Globus pallidus (tissue), 1 donor: ENCODE measurements at places on chromosomes 3 and 15.

- DNase-seq: no peak
Measured at GRCh38 chr15:89747708-89748682, 3.1 kb downstream of the MESP1 start.

- DNase-seq: peak; percentile 54
Measured at GRCh38 chr3:116443191-116443661, 2.1 kb downstream of the LSAMP start.

GRCh38 chr15:69703532-69704187, 251.0 kb downstream of the RPLP1 start:
- no peak for DNase-seq

GRCh38 chr15:91104111-91104510, 4.1 kb downstream of the SV2B start:
- DNase-seq: peak; percentile 82

DNA sequence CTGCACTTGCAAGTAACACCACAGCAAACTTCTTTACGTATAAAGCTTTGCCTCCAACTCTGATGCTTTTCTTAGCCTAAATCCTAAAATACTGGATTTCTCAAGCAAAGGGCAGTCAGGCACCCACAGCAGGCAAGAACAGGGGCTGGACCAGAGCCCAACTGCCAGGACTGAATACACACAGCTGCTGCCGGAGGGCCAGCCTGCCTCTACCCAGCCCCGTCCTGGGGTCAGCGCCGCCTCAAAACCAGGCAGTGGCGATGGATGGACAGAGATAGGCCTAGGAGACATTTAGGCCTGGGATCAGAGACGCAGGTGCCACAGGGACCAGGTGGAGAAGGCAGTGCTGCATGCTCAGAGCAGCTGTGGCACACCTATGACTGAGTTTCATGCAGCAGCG, 47.6 kb upstream of the SEC61A1 start:
- no peak for DNase-seq
